ENCODE measurements at places on chromosomes 1 and 21. TPM values are rescaled to one million over a fixed set of nuclear protein-coding genes. Genes with fewer than 3 reads are reported as not detected.

Gene SPATA46
- polyA plus RNA-seq: 0.25 TPM

GRCh38 chr1:183331091-183331742, 87.0 kb downstream of the NMNAT2 start:
- DNase-seq: no peak

DNA sequence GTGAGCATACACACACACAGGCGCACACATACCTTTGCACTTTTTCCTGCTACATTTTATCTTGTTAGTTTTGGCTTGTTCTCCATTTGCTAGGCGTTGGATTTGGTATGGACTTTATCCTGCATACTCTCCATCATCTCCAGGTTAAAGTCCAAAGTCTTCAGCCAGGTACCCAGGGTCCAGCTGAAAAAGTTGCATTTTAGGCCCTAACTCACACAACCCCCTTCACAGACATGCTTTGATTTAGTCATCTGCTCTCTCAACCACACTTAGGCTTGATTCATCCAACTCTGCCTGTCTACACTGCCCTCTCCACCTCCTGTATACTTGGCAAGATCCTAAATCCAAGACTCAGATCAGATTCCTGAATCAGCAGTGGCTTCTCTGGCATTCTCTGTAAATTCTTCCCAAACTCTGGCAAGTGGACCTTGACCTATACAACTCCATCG, 10.7 kb upstream of the LAMB3 start:
- no peak for DNase-seq

Gene SPATA45
- polyA plus RNA-seq: not detected

GRCh38 chr1:233078396-233078795, 128.0 kb downstream of the NTPCR start:
- DNase-seq: no peak

DNA sequence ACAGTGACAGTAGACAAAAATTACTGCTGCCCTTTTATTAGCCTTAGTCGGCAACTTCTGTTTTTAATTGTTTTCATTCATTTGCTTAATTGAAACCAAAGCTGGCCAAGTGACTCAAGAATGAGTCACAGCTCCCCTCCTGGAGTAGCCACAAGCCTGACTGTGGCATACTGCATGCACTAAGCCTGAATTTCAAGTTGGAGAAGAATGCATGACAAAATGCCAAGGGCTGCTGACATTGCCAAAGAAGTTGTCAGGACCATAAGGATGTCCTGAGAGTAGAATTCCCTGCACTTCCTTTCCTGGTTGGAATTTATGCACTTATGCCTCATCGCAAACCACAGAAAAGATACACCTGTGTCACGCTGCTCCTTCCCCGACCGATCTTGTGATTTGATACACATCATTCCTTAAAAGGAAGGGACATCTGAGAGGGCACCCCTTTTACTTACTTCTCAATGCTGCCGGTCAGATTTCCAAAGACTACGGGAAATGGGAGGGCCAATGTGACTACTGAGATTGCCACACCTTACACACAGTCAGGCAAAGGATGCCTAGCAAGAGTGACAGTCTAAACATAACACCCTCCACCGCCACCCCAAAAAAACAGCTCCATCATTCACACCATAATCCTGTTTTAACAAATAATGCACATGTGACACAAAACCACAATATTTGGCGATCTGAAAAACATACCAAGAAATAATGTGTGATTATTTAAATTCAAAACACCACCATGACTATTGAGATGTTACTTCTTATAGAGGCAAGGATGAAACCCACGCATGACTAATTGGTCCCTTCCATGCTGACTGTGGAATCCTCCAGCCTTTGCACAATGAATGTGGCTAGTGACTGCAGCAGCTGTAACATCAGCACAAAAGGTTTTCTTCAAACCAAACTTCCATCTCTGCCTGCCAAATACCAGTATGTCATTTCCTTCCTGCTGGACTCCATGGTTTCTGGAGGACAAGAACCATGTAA, 28.2 kb downstream of the VAV3 start:
- DNase-seq: no peak

GRCh38 chr21:38888991-38889561, 83.3 kb downstream of the ETS2 start:
- DNase-seq: no peak

DNA sequence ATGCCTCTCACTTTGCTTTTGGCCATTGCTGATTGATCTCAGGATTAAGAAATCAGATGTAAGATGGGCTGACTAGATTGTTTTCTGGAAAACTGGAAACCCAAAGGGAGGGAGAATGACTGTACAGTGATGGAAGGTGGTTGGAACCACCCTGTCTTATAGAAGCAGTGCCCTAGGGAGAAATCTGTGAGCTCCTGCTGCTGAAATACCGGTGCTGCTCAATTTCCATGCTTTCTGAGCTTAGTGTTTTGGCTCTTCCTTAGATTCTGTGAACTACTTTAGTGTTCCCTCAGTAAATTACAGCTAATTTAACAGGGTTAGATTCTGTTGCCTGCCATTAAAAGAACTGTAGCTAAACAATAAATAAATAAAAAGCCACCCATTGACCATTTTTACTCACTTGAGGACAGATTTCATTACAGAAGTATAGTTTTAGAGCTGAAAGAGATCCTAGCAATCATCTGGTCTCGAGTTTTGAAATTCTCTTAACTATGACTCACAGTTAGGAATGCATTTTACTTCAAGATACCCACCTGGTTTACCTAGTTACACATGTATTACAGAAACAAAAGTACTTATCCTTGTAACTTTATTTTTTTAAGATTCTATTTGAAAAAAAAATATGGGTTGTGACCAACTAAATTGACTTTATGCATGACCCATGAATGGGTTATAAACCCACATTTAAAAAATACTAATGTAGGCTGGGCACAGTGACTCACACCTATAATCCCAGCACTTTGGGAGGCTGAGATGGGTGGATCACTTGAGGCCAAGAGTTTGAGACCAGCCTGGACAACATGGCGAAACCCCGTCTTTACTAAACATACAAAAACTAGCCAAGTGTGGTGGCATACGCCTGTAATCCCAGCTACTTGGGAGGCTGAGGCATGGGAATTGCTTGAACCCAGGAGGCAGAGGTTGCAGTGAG, 33.2 kb downstream of the CAMSAP2 start:
- peak; percentile 8 for DNase-seq

- peak; percentile 28 for DNase-seq
These were observed 1.3 kb upstream of the SYT6 start for GRCh38 chr1:114154963-114155322.

- DNase-seq: no peak
These were observed 132.7 kb upstream of the SGIP1 start for GRCh38 chr1:66401244-66401643.

Gene AQP10
- 103 TPM for polyA plus RNA-seq

DNA sequence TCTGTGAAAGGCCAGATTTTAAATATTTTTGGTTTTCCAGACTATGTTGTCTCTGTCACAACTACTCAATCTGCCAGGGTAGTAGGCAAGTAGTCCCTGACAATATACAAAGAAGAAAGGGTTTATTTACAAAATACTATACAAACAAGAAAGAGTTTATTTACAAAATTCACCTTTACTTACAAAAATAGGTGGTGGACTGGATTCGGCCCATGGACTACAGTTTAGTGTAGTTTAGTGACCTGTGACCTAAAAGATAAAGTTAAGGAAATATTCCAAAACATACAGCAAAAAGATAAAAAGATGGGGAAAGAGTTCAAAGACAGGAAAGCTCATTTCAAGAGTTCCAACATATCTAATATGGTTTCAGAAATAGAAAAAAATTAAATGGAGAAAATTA, 52.9 kb upstream of the MAP10 start:
- no peak for DNase-seq

- DNase-seq: peak; percentile 76
These were observed 5.4 kb upstream of the LAMC2 start for GRCh38 chr1:183180634-183181056.

DNA sequence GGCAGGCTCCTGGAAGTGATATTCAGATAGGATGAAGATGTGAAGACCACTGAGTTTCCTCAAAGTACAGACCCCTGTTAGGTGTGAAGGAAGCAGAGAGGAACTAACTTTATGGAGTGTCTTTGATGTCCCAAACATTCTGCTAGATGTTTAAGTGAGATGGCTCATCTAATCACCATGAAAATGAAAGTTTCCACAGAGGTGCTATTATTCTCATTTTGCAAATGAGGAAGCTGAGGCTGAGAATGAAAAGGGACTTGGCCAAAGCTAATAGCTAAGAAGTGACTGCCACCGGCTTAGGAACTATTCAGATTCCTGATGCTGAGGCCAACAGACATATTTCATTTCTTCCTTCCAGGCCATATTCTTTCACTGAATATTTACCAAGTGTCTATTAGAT, 45.9 kb upstream of the WLS start:
- DNase-seq: no peak

Gene PLEKHA6
- 39.8 TPM for polyA plus RNA-seq

DNA sequence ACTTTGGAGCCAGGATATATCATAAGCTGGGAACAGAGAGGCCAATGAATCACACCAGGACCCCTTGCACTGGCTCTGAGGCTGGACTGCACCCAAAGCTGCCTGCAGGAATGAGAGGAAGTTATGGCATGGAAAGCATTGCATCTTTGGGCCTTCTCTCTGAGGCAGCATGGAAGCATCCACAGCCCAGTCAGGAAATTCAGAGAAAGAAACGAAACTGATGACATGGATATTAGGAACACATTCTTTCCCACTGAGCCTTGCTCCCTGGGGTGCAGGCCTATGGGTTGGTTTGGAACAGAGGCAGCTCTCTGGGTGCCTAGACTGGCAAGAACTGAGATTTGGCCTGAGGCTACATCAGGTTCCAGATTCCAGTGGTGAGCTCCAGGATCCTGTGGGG, 98.6 kb downstream of the NGF start:
- DNase-seq: no peak

Gene L1TD1
- polyA plus RNA-seq: not detected

DNA sequence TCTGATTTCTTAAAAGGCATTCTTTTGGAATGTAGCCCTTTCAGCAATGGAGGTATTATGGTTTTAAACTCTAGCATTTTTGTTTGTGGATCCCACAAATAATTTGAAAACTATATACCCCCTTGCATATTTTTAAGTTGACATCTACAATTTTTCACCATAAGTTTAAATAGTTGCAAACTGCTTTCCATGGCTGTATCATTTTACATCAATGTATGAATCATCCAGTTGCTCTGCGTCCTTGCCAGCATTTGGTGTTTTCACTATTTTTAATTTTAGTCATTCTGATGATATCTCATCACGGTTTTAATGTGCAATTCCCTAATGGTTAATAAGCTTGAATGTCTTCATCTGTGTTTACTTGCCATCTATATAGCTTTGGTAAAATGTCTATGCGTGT, 20.7 kb downstream of the DIPK1A start:
- DNase-seq: no peak

DNA sequence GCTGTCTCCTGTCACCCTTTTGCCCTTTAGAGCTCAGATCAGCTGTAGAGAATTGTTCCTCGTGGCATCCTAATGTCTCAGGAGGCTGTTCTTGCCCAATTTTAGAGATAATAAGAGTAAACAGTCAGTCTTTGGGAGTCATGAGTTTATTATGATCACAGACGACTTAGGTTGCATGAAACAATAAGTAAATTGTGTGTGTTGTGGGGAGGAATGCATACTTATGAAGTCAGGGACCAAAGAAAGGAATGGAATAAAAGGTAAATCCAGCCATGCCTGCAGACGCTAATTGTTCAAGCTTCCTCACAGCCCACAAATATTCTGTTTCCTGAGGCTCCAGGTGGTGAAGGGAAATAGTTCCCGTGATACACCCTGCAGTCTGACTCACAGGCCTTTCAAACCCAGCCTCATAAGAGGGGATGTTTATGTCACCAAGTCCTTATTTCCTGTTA, 897 bp downstream of the EPHX4 start:
- peak; percentile 77 for DNase-seq

DNA sequence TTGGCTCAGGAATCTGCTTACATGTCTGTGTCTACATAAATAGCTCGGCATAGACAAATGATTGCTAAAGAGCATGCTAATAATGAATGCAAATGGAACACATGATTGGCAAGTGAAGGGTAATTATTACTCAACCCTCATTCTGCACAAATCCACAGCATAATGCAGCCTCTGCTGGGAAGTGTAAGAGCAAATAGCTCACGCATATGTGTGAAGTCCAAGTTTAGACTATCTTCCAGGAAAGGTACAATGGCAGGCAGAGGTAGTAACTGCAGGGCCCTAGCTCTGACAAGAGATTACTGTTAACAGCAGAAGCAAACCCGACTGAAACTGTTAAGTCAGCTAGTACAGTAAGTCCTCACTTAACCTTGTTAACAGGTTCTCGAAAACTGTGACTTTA, 7.0 kb upstream of the IL6R start:
- no peak for DNase-seq

GRCh38 chr1:177053648-177054047, 110.9 kb downstream of the ASTN1 start:
- no peak for DNase-seq

DNA sequence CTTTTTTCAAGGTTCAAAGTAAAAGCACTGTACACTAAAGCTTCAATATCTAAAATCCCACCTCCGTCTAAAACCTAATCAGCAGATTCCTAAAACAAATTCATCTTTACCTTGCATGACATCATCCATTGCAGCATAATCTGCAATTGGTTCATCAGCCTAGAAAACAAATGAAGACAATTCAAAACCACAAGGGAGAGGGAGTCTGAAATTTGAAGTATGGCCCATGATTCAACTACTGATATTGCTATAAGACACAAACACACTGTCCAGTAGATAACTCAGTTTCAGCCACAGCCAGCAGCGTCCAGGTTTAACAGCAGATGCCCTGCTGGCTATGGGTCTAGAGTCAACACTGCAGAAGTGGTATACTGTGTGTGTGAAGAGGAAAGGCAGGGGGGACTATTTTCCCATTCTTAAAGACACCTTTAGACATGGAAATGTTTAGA, 17.9 kb upstream of the RAP1GAP start:
- DNase-seq: no peak

DNA sequence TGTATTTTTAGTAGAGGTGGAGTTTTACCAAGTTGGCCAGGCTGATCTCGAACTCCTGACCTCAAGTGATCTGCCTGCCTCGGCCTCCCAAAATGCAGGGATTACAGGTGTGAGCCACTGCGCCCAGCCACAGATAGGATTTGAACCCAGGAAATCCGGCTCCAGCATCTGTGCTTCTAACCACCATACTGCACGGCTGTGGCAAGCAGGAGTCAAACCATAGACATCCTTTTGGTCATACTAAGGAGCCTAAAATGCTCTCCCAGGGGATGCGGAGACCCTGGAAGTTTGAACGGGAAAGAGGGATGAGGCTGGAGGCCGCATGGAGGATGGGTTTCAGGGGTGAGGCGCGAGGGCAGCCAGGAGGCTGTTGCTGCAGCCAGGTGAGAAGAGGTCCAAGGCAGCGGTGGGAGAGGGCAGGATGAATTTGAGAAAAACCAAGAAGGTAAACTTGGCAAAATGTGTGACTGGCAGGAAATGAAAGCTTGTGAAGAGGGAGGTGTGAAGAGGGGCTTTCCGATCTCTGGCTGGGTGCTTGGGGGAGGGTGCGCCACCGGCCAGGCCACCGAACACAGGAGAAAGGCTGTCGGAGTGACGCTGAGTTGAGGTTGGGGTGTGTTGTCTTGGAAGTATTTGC, 24.0 kb upstream of the CDK18 start:
- no peak for DNase-seq

Gene LPAR3
- 0.12 TPM for polyA plus RNA-seq

- DNase-seq: no peak
These were observed 25.7 kb upstream of the NBL1 start for GRCh38 chr1:19618428-19618827.

GRCh38 chr1:197173571-197174507, 27.4 kb upstream of the ASPM start:
- peak; percentile 74 for DNase-seq

- DNase-seq: no peak
These were observed 115.1 kb downstream of the SPATA6 start for GRCh38 chr1:48356901-48357300.

- DNase-seq: peak; percentile 77
These were observed 20.7 kb downstream of the C1QB start for GRCh38 chr1:22673486-22674409.

GRCh38 chr1:233569636-233570035, 44.3 kb upstream of the KCNK1 start:
- DNase-seq: no peak

Data from small intestine (tissue), 16 donors.